ENCODE measurements at places on chromosomes 6 and 20.

- peak; percentile 58 for DNase-seq
These were observed at the start of gene NKAPL for GRCh38 chr6:28258877-28259777. Gene NKAPL (plus strand): TSS chr6:28259297. CDS start chr6:28259372, 75 bp downstream.

- no peak for DNase-seq
These were observed 173.2 kb downstream of the VEGFA start for GRCh38 chr6:43943099-43943766.

GRCh38 chr6:81997090-81997926 is 244.8 kb upstream of the TENT5A start:
- no peak for DNase-seq

- DNase-seq: no peak
These were observed 81.8 kb upstream of the GPR6 start for GRCh38 chr6:109896341-109896740.

- no peak for DNase-seq
These were observed 128.3 kb upstream of the THBS2 start for GRCh38 chr6:169381988-169382387.

DNA sequence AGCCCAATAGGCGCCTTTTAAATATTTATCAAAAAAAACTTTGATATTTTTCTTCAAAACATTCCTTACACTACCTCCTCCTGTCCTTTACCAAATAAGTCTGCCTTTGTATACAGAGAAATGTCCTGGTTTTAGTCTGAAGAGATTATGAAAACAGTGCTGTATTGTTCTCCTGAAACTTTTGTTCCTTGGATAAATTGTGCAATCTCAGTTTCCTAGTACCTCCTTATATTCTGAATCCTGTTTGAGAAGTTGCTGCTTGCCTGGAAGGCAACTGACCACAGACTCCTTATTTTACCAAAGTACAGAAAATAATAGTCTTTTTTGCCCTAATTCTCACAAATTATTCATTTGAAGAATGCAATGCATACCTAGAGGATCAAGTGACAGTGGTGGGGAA is 349.5 kb downstream of the EPHA7 start:
- DNase-seq: no peak

DNA sequence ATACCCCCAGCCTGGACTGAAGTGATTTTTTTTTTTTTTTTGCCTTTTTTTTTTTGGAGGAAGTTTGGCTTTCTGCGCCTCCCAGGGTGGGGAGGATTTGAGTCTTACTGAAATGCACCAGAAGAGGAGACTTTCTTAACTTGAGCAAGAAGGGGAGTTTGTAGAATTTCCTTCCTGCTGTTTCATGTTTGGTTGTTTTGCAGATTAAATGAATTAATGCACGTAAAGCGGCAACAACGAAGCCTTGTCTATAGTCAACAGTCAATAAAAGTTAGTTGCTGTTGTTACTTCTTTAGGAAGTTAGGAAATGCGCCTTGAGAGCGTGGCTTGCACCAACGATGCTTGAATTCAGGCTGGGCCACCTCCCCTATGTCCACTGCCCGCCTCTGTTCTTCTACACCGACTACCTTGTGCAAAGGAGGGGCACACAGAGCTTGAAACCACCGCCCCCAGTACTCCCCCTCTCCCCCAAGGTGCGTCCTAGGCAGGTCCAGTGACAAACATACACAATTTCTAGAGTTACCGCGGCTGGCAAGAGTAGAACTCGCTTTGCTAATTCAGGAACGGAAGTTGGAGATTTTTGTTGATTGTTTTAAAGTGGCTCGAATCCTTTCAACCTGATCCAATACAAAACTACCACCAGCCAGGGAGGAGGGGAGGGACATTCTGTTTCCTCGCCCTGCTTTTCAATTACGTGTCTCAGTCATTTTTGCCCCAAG is 830 bp upstream of the CYP24A1 start:
- DNase-seq: no peak

All from CD4-positive, alpha-beta T cell treated with Interleukin-4 for 1 hour (primary cell).